Suppressor macrophage treated with lipopolysaccharide for 1 hour (primary cell): ENCODE measurements at places on chromosomes 12 and 14.

- peak; percentile 66 for DNase-seq
Measured at GRCh38 chr14:73741386-73741875, 27.2 kb upstream of the PNMA1 start.

- DNase-seq: no peak
Measured at GRCh38 chr14:34254571-34254970, 207.5 kb downstream of the SPTSSA start.

- no peak for DNase-seq
Measured at GRCh38 chr14:92597906-92598905, 84.6 kb downstream of the RIN3 start.

DNA sequence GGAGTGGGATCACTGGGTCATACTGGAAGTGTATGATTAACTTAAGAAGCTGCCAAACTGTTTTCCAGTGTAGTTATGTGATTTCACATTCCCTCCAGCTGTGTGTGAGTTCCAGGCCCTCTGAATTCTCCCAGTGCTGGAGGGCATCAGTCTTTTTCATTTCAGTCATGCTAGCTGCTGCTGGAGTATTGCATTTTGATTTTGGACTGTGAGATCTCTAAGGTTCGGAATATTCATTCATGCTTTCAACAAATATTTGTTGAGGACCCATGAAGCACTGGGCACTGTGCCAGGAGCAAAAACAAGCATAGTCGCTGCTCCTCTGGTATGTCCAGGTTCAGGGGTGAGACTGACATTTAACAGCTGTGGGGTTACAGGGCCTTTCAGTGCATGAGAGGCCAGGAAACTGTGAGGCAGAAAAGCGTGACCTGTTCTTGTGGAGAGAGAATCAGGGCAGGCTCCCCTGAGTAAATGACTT lies 133.2 kb downstream of the SCARB1 start:
- no peak for DNase-seq

- peak; percentile 77 for DNase-seq
Measured at GRCh38 chr12:4567073-4567881, 5.3 kb downstream of the DYRK4 start.

DNA sequence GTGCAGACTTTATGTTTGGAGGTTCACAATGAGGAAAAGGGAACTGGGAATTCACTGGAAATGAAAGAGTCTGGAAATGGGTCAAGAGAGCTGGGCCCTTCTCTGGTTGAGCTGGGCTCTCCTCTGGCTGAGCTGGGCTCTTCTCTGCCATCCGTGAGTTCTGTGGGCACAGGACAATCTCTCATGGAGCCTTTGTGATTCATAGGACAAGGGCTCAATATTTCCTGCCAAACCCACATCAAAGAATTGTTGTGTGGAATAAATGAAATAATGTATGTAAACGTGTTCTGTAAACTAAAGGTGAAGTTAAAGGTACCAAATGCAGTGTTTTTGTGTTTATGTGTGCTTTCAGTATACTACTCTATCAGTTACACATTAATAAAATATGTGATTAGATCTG lies 95.5 kb upstream of the OVCH1 start:
- no peak for DNase-seq

DNA sequence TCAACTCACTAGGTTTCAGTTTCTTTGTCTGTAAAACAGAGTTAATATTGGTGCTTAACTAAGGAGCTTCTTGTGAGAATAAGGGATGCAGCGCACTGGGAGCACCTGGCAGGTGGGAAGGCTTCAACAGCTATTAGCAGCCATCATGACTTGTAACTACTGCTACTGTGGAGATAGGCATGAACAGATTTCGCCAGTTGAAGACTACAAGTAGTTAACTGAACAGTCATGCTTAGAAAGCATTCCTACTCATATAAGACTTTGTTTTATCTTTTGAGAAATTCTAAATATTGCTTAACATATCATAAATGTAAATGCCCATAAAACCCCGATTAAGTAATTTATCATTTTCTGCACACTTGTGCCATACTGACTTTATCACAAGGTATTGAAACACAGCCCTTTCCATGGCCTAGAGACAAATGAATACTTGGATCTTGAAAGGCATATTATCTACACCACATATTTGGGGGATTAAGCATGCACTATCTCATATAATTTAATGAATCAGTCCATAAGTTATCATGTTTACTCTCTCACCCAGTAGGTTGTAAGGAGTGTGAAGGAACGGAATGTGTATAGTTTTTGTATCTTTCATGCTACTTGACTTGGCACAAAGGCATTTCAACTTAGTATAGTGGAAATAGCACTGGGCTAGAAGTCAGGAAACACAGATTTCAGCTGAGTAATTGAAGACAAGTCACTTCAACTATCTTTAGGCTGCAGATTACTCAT lies 16.1 kb downstream of the NTN4 start:
- DNase-seq: no peak
